ENCODE measurements at places on chromosomes 16 and 17. TPM values are rescaled to one million over a fixed set of nuclear protein-coding genes. Genes with fewer than 3 reads are reported as not detected.

GRCh38 chr16:27446721-27447120 is 44.7 kb downstream of the IL21R start:
- peak overlapping the region; percentile 90 for H3K27ac ChIP-seq
- peak; percentile 75 for DNase-seq
- H3K27me3 ChIP-seq, result no peaks in the 10 kb centered on the region
- H3K36me3 ChIP-seq, result peaks cover 16% of the 10 kb centered on the region
- H3K4me1 ChIP-seq, result peaks cover 44% of the 10 kb centered on the region

GRCh38 chr16:79363035-79363434 is 237.5 kb downstream of the MAF start:
- no peaks in the 10 kb centered on the region for H3K27me3 ChIP-seq
- H3K27ac ChIP-seq, result no peak overlapping the region
- no peak for DNase-seq
- peaks cover 24% of the 10 kb centered on the region for H3K4me1 ChIP-seq
- peaks cover 2% of the 10 kb centered on the region for H3K36me3 ChIP-seq

Gene ZPBP2
- not detected for total RNA-seq

- no peak overlapping the region for H3K4me3 ChIP-seq
- H3K27ac ChIP-seq, result no peak overlapping the region
- no peaks in the 10 kb centered on the region for H3K36me3 ChIP-seq
- peaks cover under 1% of the 10 kb centered on the region for H3K27me3 ChIP-seq
- H3K4me1 ChIP-seq, result no peaks in the 10 kb centered on the region
- DNase-seq, result no peak
Observed at GRCh38 chr17:27423651-27424050, 32.6 kb upstream of the KSR1 start.

Gene MAP2K6
- 21.2 TPM for total RNA-seq

DNA sequence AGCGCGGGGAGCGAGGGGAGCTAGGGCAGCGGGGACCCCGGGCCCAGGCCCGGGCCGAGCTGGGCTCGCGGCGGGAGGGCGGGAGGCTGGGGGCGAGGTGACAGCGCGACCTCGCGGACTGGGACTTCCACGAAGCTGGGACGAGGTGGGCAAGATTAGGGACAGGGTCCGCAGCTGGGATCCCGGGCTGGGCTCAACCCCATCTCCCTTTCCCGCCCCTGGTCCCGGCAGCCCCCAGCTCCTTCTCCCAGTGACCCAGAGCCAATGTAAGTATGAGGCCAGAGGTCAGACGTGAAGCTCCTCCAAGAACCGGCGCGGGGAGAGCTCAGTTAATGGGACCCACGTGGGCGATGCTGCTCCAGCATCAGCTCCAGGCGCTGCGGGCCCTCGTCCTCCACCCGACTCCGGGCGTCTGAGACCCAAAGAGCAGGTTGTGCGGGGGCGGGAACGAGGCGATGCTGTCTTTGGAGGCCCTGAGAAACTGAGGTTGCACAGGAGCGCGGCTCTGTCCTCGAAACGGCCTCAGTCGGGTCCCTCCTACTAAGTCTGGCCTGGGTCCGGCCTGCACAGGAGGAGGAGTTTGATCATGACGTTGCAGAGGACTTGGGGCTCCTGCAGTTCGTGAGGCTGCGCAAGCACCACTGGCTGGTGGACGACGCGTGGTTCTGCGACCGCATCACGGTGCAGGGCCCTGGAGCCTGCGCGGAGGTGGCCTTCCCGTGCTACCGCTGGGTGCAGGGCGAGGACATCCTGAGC is 585 bp downstream of the ALOX12 start:
- peaks cover 21% of the 10 kb centered on the region for H3K36me3 ChIP-seq
- H3K27ac ChIP-seq, result no peak overlapping the region
- H3K4me3 ChIP-seq, result no peak overlapping the region
- DNase-seq, result no peak
- H3K4me1 ChIP-seq, result peaks cover 14% of the 10 kb centered on the region

- peaks cover 4% of the 10 kb centered on the region for H3K36me3 ChIP-seq
- no peak overlapping the region for H3K27ac ChIP-seq
- H3K4me3 ChIP-seq, result no peak overlapping the region
- DNase-seq, result no peak
- H3K27me3 ChIP-seq, result peaks cover 35% of the 10 kb centered on the region
- H3K4me1 ChIP-seq, result peaks cover 4% of the 10 kb centered on the region
Observed at GRCh38 chr17:44905006-44906000, 6.1 kb upstream of the EFTUD2 start.

Gene ITGAE
- total RNA-seq, result 14.3 TPM

Gene IGSF6
- 1.6 TPM for total RNA-seq

GRCh38 chr16:74224828-74225612 is 71.6 kb upstream of the PSMD7 start:
- H3K27me3 ChIP-seq, result peaks cover 54% of the 10 kb centered on the region
- peaks cover 6% of the 10 kb centered on the region for H3K36me3 ChIP-seq
- H3K4me3 ChIP-seq, result no peak overlapping the region
- H3K27ac ChIP-seq, result no peak overlapping the region
- no peak for DNase-seq

Gene C16orf92
- total RNA-seq, result not detected

- peaks cover 13% of the 10 kb centered on the region for H3K27me3 ChIP-seq
- no peak for DNase-seq
- H3K27ac ChIP-seq, result no peak overlapping the region
- no peak overlapping the region for H3K4me3 ChIP-seq
- no peaks in the 10 kb centered on the region for H3K36me3 ChIP-seq
Observed at GRCh38 chr17:79970576-79971068, 65.0 kb downstream of the TBC1D16 start.

DNA sequence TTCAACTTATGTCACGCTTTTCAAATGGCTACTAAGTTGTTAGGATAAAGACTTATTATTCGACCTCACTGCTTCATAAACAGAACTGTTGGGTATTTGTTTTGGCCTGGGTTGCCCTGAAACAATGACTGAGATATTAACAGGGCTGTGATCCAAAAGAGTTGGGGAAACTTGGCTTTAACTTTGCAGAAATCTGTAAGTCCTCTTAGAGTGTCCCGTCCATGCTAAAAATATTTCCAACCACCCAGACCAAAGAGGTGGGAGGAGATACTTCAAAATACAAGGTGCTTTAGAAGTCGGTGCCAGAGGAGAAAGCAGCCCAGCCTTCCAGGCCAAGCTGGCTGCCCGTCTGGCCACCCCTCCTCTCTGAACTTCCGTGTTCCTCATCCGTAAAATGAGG is 16.1 kb upstream of the SPATA32 start:
- H3K36me3 ChIP-seq, result no peaks in the 10 kb centered on the region
- DNase-seq, result no peak
- peaks cover 11% of the 10 kb centered on the region for H3K4me1 ChIP-seq
- no peaks in the 10 kb centered on the region for H3K27me3 ChIP-seq
- H3K27ac ChIP-seq, result no peak overlapping the region

GRCh38 chr17:82490512-82491195 is 28.9 kb upstream of the FOXK2 start:
- no peak overlapping the region for H3K4me3 ChIP-seq
- H3K36me3 ChIP-seq, result no peaks in the 10 kb centered on the region
- DNase-seq, result no peak
- peaks cover 18% of the 10 kb centered on the region for H3K4me1 ChIP-seq
- no peaks in the 10 kb centered on the region for H3K27me3 ChIP-seq
- H3K27ac ChIP-seq, result peak overlapping the region; percentile 63

Gene CA5A
- total RNA-seq, result not detected

GRCh38 chr17:38742411-38743308 is 5.5 kb downstream of the PCGF2 start:
- peaks cover 6% of the 10 kb centered on the region for H3K36me3 ChIP-seq
- H3K4me1 ChIP-seq, result peaks cover 15% of the 10 kb centered on the region
- H3K4me3 ChIP-seq, result no peak overlapping the region
- no peak overlapping the region for H3K27ac ChIP-seq
- H3K27me3 ChIP-seq, result peaks cover 36% of the 10 kb centered on the region

Gene HCRT
- not detected for total RNA-seq

Gene KRTAP4-5
- not detected for total RNA-seq

DNA sequence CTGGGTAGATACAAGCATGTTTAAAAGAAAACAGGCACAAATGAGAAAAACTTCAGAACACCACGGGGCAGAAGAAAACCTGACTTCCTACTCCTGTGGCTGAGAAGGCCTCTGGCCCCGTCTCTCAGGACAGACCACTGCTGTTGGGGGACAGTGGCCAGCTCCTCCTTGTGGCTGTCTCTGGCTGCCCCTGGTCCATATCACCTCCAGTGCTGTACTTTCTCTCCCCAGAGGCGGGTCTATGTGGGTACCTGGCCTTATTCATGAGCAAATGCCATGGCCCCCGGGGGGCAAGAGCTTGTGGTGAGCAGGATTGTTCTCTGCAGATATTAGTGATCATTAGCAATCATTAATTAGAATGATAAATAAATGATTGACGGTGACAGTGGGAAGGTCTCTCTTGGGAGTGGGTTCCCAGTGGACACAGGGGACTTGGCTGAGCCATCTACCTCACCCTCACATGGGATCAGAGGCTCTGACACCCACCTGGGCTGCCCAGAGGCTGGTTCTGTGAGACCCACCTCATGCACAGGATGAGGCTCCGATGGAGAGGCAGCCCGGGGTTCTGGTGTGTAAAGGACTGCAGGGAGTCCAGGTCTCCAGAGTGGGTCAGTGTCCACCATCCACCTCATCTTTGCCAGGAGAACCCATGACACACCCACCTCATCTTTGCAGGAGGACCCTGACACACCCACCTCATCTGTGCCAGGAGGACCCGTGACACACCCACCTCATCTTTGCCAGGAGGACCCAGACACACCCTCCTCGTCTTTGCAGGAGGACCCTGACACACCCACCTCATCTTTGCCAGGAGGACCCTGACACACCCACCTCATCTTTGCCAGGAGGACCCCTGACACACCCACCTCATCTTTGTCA is 30.6 kb upstream of the CBFA2T3 start:
- no peak overlapping the region for H3K4me3 ChIP-seq
- H3K4me1 ChIP-seq, result peaks cover 7% of the 10 kb centered on the region

- no peak for DNase-seq
- H3K27ac ChIP-seq, result no peak overlapping the region
- H3K4me1 ChIP-seq, result peaks cover 29% of the 10 kb centered on the region
- no peaks in the 10 kb centered on the region for H3K27me3 ChIP-seq
- H3K36me3 ChIP-seq, result peaks cover 2% of the 10 kb centered on the region
Observed at GRCh38 chr16:57594531-57595031, 33.8 kb upstream of the ADGRG1 start.
